Stomach (tissue), 19 donors: ENCODE measurements at places on chromosomes 4 and X. TPM values are rescaled to one million over a fixed set of nuclear protein-coding genes. Genes with fewer than 3 reads are reported as not detected.

GRCh38 chr4:38025665-38026064 lies 65.5 kb downstream of the PTTG2 start:
- H3K36me3 ChIP-seq, result peaks cover 47% of the 10 kb centered on the region
- peak overlapping the region; percentile 80 for H3K27ac ChIP-seq
- H3K4me3 ChIP-seq, result no peak overlapping the region

DNA sequence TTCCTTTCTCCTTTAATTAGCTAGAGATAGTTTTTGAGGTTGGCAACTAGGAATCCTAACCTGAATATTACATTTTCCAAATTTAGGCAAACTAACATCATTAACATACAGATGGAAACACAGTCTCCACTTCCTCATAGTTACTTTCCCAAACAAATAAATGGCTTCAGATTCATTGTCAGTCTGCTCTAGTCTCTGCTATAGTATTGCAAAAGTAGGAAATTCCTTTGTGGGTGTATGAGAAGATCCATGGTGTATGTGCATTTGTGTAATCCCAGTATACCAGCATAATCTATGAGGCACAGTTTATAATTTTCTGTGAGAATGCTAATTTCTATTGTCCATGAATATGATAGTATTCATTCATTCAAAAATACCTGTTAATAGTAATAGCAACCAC lies 3.0 kb upstream of the NDP start:
- H3K27ac ChIP-seq, result no peak overlapping the region
- H3K36me3 ChIP-seq, result no peaks in the 10 kb centered on the region
- H3K27me3 ChIP-seq, result no peaks in the 10 kb centered on the region
- no peak for DNase-seq

The FRMD7 gene
- total RNA-seq, result not detected

GRCh38 chr4:6887591-6888371 lies 21.8 kb upstream of the TBC1D14 start:
- peak; percentile 38 for DNase-seq
- no peak overlapping the region for H3K4me3 ChIP-seq
- peak overlapping the region; percentile 49 for H3K27ac ChIP-seq

The PRDX4 gene
- 138 TPM for total RNA-seq

DNA sequence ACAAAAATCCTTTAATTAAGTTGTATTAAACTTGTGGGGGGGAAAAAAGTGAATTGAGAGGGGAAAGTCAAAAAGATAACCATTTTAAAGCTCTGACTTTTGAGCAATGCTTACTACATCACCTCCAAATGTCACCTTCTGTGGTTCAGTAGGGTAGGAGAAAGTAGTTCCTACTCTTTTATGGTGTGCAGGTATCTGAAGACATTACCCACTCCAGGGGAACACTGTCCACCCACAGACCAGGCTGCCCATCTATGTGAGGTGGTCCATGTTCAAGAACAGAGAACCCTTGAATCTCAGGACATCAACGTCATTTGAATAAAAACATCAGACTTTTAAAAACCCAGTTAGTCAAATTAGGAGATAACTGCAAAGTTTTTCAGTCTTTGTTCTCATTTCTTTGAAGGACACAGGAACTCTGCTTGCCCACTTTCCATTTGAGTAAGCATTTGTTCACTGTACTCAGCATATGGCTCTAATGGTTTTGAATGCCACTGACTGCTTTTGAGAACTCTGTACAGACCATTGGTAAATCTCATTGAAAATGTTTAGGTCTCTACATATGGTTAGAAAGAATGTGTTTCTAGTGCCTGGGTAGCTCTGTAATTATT lies 18.4 kb downstream of the NMU start:
- no peaks in the 10 kb centered on the region for H3K36me3 ChIP-seq
- H3K27me3 ChIP-seq, result no peaks in the 10 kb centered on the region
- no peak for DNase-seq
- H3K27ac ChIP-seq, result no peak overlapping the region
- H3K4me1 ChIP-seq, result no peaks in the 10 kb centered on the region
- no peak overlapping the region for H3K4me3 ChIP-seq

- H3K27ac ChIP-seq, result peak overlapping the region; percentile 97
- DNase-seq, result peak; percentile 43
- H3K27me3 ChIP-seq, result no peaks in the 10 kb centered on the region
- peaks cover 10% of the 10 kb centered on the region for H3K4me1 ChIP-seq
- H3K4me3 ChIP-seq, result peak overlapping the region; percentile 86
- H3K36me3 ChIP-seq, result no peaks in the 10 kb centered on the region
These were observed 18.2 kb downstream of the PTTG2 start for GRCh38 chr4:37978248-37978924.

GRCh38 chr4:98565681-98566301 lies 92.6 kb downstream of the TSPAN5 start:
- no peaks in the 10 kb centered on the region for H3K36me3 ChIP-seq
- no peaks in the 10 kb centered on the region for H3K27me3 ChIP-seq
- DNase-seq, result peak; percentile 69
- no peaks in the 10 kb centered on the region for H3K4me1 ChIP-seq
- peak overlapping the region; percentile 5 for H3K27ac ChIP-seq

GRCh38 chr4:79915246-79915645 lies 157.8 kb downstream of the ANTXR2 start:
- DNase-seq, result no peak
- H3K4me1 ChIP-seq, result peaks cover 14% of the 10 kb centered on the region
- H3K27me3 ChIP-seq, result no peaks in the 10 kb centered on the region
- H3K4me3 ChIP-seq, result no peak overlapping the region
- no peaks in the 10 kb centered on the region for H3K36me3 ChIP-seq
- H3K27ac ChIP-seq, result no peak overlapping the region

The TMEM150C gene
- 6.7 TPM for total RNA-seq

DNA sequence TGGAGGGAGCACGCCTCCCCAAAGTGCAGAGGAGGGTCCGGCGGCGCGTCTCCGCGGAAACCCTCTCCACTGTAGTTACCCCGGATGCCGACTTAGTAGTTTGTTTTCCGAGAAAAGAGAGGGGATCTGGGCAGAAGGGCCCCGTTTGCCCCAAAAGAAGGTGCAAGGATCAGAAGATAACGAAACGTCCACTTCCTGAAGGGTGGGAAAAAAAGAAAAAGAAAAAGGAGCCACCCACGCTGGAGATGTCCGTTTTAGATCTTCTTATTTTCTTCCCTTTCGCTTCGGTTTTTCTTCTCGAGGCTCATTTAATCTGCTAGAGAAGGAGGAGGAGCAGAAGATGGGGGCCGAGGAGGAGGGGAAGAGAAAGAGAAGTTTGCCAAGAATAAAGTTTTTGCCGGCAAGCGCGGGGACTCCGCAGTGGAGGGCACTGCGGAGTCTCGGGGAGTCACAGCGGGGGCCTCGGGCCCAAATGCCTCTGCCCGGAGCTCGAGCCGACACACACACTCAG lies 517 bp downstream of the LEF1 start:
- H3K4me3 ChIP-seq, result peak overlapping the region; percentile 75
- DNase-seq, result no peak
- no peak overlapping the region for H3K27ac ChIP-seq
- H3K27me3 ChIP-seq, result peaks cover 36% of the 10 kb centered on the region

DNA sequence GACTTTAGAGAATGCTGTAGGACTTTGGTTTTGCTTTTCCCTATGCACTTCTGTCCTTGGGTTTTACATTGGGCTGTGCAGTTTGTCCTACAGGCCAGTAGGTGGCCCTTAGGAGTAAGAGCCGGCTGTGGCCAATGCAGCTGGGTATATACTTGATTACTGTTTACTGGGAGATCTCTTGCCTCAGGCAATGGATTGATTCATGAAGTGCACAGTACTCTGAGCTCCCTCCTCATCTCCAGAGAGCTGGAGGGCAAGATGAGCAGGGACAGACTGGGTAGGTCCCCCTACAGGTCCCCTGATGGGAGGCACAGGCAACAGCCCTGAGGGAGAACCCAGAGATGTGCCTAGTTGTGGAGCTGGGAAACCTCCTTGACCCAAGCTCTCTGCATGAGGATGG lies 103.8 kb upstream of the QRFPR start:
- H3K27me3 ChIP-seq, result no peaks in the 10 kb centered on the region
- no peak overlapping the region for H3K27ac ChIP-seq
- peak; percentile 45 for DNase-seq
- H3K36me3 ChIP-seq, result no peaks in the 10 kb centered on the region
- H3K4me1 ChIP-seq, result no peaks in the 10 kb centered on the region
